HT-29 (cell line): ENCODE measurements at places on chromosomes 2 and 18. TPM values are rescaled to one million over a fixed set of nuclear protein-coding genes. Genes with fewer than 3 reads are reported as not detected.
A peak's percentile ranks its signal among the peaks of the same experiment; 100 is the strongest.

- DNase-seq: no peak
These were observed 4.7 kb downstream of the NBAS start for GRCh38 chr2:15556311-15556930.

- peak; percentile 47 for DNase-seq
These were observed 502 bp downstream of the TUBB6 start for GRCh38 chr18:12308386-12309100.

DNA sequence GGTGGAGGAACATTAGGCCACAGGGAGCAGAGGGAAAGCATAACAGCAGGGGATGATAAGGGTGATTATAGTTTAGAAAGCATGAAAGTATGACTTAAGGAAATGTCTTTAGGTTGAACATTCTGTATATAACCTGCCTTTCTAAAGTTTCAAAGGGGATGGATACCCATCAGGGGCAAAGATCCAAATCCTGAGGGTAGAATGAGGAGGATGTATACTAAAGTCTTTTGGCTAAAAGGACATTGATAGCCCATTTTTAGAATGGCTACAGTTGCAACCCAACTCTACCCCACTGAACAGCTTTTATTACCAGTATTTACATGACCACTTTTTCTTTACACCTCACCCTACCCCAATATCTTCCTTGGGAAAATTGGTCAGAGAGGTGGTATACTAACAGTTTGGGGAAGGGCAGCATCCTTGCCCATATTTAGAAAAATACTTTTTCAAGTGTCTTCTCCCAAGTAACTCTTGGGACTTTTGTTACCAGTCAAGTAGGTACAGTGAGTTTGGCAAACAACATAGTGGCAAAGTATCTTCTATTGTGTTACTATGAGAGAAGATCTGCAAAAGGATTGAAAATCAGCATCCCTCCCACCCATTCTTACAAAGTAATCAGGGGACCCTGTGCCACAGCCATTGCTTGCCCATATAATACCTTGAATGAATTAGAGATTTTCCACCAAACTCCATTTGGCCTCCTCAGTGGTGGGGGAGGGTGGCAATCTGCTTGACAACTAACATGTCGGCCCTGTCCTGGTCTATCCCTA is 8.3 kb downstream of the MAT2A start:
- DNase-seq: no peak

SLC35F6 gene
- total RNA-seq: 24.3 and 27.5 TPM in 2 replicates

DNA sequence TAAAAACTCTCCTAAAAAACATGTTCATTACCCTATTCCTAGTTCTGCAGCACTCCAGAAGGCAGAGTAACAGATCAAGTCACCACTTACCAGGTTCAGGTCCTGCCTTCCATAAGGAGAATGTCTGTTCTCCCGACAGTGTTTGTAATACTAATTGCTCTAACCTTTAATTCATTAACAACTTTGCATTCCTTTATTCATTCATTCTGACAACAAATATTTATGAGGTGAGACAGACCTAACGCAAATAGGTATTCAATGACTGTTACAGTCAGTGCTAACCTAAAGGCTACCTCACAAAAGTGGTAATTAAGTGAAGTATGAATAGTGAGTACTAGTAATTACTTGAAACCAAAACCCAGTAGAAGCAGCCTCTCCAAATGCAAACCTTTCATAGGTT is 224.0 kb downstream of the AFF3 start:
- no peak for DNase-seq

DNA sequence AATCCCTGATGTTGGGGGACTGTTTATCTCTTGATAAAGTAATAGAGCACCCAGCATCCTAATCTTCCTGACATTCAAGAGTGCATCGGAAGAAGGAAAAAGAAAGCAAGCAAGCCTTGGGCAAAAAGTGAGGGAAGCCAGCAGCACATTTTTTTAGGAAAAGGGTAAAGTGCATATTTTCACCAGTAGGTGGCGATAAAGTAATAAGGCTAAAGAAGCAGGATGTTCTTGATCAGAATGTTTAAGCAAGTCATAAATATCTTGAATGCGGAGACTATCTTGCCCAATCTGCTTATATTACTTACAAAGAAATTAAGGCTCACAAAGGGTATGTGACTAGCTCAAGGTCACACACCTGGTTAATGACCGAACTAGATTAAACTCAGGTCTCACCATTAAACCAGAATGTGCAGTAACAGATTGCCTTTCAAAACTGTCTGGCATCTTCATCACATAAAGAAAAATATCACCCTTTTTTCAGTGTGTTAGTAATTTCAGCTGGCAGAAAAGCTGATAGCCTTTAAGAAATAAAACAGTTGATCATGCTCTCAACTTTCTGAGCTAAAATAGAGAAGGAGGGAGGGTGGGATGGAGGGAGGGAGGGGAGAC is 83.8 kb downstream of the VIT start:
- DNase-seq: peak; percentile 76

- DNase-seq: peak; percentile 80
These were observed 7.9 kb downstream of the PCBP1 start for GRCh38 chr2:70094978-70095719.

DNA sequence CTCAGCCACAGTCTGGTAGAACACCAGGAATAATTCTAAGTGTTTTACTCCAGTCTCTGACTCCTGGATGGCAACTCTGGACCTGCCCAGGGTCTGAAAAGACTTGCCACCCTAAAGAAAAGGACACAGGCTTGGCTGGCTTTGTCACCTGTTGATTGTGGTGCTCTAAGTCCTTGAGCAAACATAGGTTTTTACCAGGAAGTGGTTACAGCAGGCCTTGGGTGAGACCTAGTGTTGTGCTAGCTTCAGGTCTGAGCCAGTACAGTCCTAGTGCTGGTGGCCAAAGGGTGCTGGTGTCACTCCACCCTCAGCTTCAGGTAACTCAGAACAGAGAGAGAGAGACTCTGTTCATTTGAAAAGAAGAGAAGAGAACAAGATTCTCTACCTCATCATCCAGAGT is 1239.4 kb upstream of the CRIM1 start:
- peak; percentile 11 for DNase-seq

TEX44 gene
- not detected in 2 replicates for total RNA-seq

DNA sequence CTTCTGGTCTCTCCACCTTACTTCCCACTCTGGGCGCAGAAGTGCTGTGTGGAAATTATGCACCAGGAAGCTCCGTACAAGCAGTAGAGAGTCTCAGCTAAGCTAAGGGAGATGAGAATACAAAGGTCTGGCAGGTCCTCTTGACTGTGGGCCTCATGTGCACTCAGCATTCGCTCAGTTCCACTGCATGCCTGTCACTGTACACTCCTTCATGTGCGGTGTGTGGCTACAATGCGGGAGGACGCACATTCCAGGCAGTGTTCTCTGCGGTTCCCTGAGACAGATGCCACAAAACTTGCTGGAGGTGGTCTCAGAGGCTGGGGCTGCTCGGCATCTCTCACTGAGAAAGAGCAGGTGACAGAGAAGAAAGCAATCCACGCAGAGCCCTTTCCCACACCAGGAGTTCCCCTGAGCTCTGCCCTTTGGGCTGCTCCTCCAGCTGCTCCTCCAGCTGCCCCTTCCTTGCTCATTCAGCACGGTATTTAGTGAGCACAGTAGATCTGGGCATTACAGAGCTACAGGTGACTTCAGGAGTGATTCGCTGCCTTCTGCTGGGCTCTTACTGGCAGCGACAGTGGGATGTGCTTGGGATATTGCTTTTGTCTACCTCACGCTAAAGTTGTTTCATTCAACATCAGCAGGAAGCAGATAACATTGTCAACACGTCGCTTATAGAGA is 176.6 kb downstream of the SH3RF3 start:
- no peak for DNase-seq

DNA sequence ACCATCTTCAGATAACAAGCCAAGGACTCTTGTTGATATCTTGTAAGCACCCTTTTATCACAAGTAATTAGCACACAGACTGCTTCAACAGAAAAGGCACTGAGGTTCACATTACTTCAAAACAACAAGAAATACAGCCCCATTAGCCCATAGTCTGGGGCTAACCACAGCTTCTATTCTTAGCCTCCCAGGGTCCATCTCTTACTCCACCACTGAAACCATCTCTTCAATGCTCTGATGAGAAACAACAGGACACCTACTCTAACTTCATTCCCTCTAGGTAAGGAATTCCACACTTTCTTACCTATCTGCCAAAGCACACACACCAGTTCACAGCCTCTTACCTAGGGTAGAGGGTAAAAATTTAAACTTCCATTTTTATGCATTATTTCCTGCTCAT is 26.4 kb upstream of the CYTIP start:
- no peak for DNase-seq

GRCh38 chr2:219875036-219875435 is 247.6 kb downstream of the SLC4A3 start:
- no peak for DNase-seq

HNMT gene
- 18.8 and 27.2 TPM in 2 replicates for total RNA-seq

PSMD14 gene
- total RNA-seq: 49.5 and 53.8 TPM in 2 replicates

- DNase-seq: no peak
These were observed 44.0 kb downstream of the SLC9A2 start for GRCh38 chr2:102663381-102663780.

ASAP2 gene
- total RNA-seq: 27.0 and 34.8 TPM in 2 replicates

CHN1 gene
- 0.70 TPM in 1 of 2 replicates, not detected in the other for total RNA-seq

DNA sequence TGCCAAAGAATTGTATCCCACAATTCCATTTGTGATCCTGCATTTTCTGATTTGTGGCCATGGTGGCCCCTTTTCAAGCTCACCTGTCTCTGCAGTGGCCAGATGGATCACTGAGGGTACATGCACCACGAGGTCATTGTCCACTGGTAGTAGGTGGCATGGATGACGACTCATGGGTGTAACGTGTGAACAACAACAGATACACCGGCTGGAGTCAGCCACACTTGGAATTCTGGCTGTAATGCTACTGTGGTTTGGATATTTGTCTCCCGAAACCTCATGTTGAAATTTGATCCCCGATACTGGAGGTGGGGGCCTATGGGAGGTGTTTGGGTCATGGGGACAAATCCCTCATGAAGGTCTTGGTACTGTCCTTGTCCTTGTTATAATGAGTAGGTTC is 102.2 kb upstream of the TAF1B start:
- DNase-seq: no peak

C2orf78 gene
- not detected in 2 replicates for total RNA-seq

DNA sequence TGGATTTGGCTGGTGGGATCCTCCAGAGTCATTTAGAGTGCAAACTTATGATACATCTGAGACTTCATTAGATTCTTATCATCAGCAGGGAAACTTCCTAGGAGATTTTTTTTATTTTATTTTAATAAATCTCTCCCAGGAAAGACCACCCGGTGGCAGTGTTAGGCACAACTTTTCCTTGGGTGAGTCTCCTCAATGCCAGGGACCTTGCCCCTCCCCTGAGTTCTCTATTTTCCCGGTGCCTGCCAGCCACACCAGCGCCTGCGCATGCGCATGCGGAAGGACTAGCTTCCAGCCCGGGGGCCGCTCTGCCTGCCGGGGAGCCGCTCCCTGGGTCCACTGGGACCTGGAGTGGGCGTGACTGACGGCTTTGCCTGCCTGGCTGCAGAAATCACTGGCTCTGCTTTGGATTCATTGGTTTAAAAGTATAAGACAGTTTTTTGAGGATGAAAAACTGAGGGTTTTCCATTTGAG is 86.6 kb downstream of the TMEM182 start:
- no peak for DNase-seq

- DNase-seq: no peak
These were observed 30.2 kb upstream of the HPCAL1 start for GRCh38 chr2:10272464-10272863.

GRCh38 chr2:171553858-171554257 is 31.6 kb downstream of the CYBRD1 start:
- DNase-seq: peak; percentile 73

CNGA3 gene
- total RNA-seq: not detected in 2 replicates

- DNase-seq: peak; percentile 14
These were observed 17.9 kb upstream of the DSG3 start for GRCh38 chr18:31429623-31430022.

NPHP1 gene
- 0.92 and 2.0 TPM in 2 replicates for total RNA-seq

DNA sequence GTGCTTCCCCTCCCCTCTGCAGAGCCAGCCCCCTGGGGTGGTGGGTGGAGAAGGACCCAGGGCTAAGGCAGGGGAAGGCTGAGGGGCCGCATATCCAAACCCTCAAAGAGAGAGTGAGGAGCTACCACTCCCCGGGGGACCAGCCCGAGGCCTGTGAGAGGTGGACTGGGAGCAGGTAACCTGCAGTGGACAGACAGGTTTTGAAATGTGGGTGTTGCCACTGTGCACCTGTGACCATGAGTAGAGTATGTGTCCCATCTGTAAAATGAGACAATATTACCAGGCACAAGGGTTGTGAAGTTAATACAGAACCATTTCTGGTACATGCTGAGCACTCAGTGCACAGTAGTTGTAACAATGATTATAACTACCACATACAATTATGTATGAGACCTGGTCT is 51.2 kb upstream of the POMC start:
- no peak for DNase-seq

ACKR3 gene
- total RNA-seq: not detected in 2 replicates

DNA sequence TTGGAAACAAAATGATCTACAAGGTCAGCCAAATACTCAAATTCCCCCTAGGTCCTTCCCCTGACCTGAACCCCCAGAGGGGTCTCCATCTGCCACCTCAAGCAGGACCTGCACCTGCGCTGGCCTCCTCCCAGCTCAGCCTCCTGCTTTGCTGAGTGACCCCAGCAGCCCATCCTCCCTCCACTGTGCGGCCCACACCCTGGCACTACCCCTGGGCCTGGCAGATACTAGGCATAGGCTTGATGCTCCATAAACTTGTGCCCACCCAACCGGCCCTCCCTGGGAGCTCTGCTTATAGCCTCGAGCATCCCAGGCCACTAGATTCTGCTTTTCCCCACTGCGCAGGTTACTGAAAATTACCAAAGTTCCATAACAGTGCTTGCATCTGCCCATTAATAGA is 156.2 kb downstream of the HDAC4 start:
- DNase-seq: no peak

ABCB11 gene
- total RNA-seq: 0.08 TPM in 1 of 2 replicates, not detected in the other

CABLES1 gene
- 37.0 and 45.9 TPM in 2 replicates for total RNA-seq

SLC19A3 gene
- 0.03 TPM in 1 of 2 replicates, not detected in the other for total RNA-seq

DNA sequence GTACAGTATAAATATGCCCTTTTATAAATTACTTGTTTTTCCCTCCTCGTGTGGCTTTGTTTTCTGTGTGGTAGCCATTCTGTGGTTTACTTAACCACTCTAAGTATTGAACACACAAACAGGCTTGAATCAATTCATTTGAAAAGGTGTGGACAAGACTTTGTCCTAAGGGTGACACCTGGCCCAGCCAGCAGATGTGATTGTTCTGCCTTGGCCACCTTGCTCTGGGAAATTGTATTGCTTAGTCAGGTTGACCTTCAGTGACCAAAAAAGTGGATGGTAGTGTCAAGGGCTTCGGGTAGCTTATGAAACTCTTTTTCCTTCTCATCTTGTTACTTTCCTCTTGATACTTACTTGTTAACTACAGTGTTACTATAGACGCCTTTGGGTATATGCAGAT is 61.9 kb downstream of the DGKD start:
- no peak for DNase-seq
